Stimulated activated CD4-positive, alpha-beta T cell treated with anti-CD3 and anti-CD28 coated beads, Interleukin-4, amount 100 ng/mL, for 48 hours (primary cell): ENCODE measurements at places on chromosomes 2 and 18.

DNA sequence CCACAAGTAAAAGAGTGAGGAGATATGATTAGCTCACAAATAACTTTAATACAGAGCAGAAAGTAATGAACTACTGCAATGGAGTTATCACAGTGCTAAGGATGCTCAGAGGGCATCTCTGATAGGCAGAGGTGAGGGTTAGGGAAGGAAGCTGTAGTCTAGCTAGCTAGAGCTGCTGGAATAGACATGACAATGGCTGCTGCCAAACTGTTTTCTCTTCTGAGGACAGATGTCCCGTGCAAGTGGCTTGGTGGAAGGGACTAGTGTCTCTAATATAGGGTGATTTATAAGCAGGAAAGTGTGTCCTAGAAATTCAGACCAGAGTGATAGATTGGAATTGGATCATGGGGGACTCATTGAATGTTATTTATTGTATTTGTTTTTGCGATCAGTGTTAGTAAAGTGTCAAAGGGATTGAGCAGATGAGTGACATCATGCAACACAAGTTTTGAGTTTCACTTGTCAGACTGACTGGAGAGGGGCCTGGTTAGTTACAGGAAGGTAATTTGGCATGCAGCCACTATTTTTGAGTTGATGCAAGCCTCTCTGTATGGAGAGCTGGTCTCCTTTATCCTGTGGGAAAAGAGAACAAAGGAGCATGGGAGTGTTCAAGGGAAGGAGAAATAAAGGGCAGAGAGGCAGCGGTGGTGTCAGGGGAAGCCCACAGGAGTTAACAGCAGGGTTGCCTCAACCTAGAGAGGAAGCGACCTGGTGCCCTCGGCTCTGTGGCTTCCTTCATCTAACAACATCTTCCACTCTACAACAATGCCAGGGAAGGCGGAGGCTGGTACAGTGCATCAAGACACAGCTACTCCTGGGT, 1.9 kb downstream of the CTLA4 start:
- peak; percentile 31 for DNase-seq

DNA sequence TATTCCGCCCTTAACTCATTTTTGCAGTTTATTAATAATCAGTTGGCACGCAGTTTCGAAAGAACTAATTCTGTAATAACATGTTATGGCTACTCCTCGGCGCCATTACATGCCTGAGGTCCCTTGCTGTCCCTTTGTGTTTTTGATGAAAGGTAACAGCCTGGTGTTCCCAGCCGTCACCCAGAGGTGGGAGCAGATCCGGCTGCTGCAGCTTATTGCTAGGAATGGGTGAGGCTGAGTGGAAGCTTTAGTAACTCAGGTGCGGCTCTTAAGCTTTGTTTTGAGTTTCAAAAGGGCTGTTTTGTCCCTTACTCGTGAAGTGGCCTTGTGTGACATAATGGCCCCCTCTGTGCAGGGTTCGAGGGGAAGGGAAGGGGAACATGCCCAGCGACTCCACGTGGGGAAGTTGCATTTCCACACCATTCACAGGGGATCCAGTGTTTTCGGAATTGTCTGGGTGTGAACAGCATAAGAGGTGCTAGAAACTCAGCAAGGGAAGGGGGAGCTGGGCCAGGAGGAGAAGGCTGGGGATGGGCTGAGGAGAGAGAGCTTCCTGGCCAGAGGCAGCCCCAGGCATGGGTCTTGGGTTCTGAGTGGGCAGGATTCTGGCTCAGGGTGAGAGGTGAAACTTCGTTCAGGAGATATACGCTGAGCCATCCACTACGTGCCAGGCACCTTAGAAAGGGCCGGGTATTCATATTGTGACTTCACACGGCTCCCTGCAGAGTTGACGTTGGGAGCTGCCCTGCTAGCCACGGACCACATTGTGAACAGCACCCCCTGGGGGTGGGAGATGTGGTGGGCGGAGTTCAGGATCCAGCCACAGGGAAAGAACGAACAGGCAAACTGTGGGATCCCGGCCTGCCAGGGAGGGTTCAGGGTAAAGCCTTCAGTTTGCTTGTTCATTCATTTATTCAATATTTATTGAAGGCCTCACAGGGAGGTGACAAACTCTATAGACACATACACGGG, 84.4 kb downstream of the TGOLN2 start:
- peak; percentile 6 for DNase-seq

- DNase-seq: no peak
These were observed 20.1 kb downstream of the BCL11A start for GRCh38 chr2:60533101-60534051.

DNA sequence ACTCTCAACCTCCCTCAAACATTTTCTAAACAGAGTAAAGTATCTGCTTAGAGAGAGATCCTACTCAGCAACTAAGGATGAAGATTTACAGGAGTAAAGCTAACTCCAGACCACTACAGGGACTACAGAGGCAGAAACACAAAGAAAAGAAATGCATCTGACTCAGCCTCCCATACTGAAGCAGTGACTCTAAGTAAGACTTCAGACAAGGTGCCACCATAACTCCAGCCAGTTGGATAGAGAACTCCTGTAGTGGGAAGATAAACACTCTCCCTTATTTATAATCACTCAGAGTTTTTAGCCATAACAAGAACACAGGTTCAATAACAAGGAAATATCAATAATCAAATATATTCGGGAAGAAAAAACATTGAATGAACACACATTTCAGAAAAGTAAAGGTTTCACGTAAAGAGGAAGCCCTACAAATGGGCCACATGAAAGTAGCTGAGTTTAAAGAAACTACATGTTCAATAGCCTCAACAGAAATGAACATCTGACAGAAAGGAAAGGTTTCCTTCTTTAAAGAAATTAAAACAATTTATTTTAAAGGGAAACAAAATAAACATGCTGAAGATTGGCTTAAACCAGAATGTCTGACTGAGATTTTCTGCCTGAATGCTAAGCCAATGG, 519.9 kb downstream of the KCNJ3 start:
- no peak for DNase-seq

- DNase-seq: no peak
These were observed 11.6 kb upstream of the HNMT start for GRCh38 chr2:137952586-137953129.

- peak; percentile 34 for DNase-seq
These were observed 558 bp downstream of the TTC39C start for GRCh38 chr18:24014986-24015638.

- no peak for DNase-seq
These were observed 23.8 kb downstream of the MSH2 start for GRCh38 chr2:47426786-47427185.

DNA sequence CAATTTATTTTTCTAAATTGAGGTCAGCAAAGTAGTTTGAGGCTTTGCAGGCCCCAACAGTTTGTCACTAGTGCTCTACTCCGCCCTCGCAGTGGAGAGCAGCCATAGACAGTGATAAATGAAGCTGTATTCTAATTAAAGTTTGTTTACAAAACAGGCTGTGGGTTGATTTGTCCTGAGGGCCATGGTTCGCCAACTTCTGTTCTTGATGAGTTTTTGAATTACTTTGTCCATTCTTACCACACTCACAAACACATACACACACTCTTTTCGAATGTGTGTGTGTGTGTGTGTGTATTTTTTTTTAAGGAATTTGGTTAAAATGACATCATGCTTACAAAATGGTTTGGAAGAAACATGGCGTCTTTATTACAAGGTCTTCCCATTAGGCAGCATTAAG, 68.6 kb downstream of the MTCL1 start:
- no peak for DNase-seq

DNA sequence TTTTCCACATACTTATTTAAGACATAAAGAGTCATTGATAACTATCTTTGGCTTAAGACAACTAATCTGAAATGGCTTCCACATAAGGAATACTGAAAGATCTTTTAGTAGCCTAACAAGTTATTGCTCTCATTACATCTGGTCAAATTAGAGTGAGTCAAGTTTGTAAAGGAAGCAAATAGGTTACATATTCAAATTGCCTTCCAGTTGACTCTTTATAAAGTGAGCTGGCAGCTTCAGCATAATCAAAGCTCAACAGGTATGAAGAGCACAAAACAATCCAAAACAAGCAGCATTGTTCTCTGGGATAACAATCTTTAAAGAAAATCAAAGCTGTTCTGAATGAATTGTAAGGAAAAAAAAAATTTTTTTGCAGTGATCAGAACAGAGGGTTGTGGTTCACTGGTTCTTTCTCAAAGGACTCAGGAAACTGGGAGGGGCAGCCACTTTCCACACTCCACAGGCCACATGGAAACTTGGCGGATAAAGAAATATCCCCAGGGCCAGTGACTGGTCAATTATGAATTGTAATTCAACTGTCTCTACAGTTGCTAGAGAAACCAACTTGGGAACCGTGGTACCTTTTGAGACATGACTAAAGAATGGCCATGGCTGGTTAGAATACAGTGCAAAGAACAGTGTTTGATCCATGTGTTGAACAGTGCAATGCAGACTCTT, 369.3 kb upstream of the KCNH7 start:
- DNase-seq: no peak

DNA sequence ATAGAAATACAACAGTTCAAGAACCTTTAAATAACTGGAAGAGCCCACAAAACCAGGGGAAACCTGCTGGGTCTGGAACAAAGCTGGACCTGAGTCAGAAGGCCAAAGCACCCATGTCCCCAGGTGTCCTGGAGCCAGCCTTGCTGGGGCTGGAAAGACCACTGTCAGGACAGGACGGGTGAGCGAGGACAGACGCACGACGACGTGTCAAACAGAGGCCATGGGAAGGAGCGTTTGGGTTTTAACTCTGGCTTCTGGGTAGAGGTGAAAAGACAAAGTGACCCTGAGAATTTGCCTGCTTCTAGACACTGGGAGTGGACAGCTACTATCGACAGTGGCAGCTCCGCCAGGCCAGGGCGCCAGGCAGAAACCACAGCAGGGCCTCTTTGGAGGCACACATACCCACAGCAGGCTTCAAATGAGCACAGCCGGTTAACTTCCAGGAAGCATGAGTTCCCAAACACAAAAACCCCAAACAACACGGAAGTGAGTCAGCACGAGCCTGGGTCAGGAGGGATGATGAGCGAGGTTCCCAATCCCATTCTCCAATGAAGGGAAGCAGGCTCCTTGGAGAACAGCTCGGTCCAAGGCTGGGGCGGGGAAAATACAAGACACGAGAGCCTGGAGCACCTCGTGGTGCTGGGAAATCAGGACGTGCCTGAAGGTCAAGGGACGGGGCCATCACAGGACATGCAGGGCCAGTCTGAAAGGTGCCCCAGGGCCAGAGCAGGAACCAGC, 208.0 kb downstream of the TWIST2 start:
- no peak for DNase-seq

DNA sequence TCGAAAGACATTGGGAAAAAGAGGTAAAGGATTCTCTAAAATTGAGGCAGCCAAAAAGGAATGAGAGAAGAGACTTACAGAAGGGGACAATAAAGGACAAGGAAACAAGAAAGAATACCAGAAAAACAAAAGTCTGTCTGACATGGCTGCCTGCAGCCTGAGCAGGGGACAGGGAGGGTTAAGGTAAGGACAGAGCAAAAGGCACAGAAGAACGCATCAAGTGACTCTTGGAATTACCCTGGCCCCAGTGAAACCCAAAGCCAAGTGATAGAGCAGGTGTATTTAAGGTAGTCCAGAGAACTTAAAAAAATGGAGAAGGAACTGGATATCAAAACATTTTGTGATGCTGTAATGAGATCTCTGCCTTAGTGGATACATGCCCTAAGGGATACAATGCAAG, 47.1 kb upstream of the XIRP2 start:
- DNase-seq: no peak

GRCh38 chr2:215660687-215661086, 224.8 kb upstream of the FN1 start:
- DNase-seq: no peak

DNA sequence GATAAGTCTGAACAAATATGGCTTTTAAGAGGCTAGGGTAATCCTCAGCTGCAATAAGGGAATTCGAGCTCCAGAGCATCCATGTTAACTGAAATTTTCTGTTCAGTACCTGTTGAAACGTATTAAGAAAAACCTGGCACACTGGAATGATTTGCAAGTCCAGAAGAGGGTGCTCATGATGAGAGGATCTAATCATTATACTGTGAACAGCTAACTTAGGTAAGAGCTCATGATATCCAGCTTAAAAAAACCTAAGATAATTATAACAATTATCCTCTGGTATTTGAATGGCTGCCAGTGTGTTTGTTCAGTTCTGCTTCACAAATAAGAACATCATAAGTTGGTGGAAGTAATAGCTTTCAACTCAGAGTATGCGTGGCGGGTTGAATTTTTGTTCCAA, 1118.3 kb upstream of the DDX18 start:
- no peak for DNase-seq

DNA sequence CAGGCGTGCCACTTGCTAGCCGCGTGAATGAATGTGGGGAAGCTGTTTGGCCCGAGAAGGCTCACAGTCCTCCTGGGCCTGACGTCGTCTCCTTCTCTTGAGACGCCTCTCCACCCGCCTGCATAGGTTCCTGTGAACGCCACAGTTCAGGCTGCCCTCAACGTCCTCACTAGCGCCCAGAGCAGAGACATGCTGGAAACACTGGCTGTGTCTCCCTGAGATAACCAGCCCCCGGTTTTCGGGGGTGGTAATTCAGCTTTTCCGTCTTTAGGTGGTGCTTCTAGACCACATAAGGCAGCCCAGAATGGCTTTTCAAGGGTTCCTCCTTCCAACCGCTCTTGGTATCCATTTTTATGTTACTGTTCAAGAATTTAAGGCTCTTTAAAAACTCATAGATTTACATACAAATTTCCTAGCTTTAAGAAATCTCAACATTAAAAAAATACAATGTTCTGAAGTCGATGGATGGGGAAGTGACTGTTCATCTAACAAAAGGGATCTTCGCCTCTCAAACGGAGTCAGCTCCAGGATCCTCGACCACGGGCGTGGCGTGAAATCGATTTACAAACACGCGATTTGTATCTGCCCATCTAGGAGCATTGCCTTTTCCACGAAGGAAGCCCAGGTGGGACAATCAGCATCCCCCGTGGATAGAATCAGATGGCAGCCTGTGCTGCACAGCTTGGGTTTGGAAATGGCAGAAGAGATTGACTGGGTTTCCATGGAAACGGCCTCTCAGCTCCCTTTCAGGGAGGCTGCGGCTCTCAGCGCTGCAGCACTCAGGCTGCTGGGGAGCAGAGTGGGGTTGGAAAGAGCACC, 110.6 kb upstream of the PXDN start:
- peak; percentile 7 for DNase-seq

GRCh38 chr2:26488463-26489212, 10.7 kb upstream of the OTOF start:
- no peak for DNase-seq
